ENCODE measurements at places on chromosomes 6 and 20. TPM values are rescaled to one million over a fixed set of nuclear protein-coding genes. Genes with fewer than 3 reads are reported as not detected.

Gene SPO11
- total RNA-seq, result not detected

- no peak overlapping the region for H3K4me3 ChIP-seq
- H3K27ac ChIP-seq, result no peak overlapping the region
- no peaks in the 10 kb centered on the region for H3K36me3 ChIP-seq
- DNase-seq, result no peak
- no peaks in the 10 kb centered on the region for H3K27me3 ChIP-seq
Observed at GRCh38 chr6:110269623-110270022, 88.5 kb downstream of the METTL24 start.

Gene LY86
- total RNA-seq, result 1.4 TPM

Gene PRDM13
- not detected for total RNA-seq

Gene TRIM40
- not detected for total RNA-seq

Measured in liver (tissue), 10 donors.